ENCODE measurements at places on chromosomes 6 and 20.
A peak's percentile ranks its signal among the peaks of the same experiment; 100 is the strongest.

GRCh38 chr6:170248111-170248805 lies 42.6 kb downstream of the DLL1 start:
- no peaks in the 10 kb centered on the region for H3K36me3 ChIP-seq
- no peaks in the 10 kb centered on the region for H3K27me3 ChIP-seq
- no peak overlapping the region for H3K27ac ChIP-seq
- no peaks in the 10 kb centered on the region for H3K4me1 ChIP-seq
- no peak overlapping the region for H3K4me3 ChIP-seq

DNA sequence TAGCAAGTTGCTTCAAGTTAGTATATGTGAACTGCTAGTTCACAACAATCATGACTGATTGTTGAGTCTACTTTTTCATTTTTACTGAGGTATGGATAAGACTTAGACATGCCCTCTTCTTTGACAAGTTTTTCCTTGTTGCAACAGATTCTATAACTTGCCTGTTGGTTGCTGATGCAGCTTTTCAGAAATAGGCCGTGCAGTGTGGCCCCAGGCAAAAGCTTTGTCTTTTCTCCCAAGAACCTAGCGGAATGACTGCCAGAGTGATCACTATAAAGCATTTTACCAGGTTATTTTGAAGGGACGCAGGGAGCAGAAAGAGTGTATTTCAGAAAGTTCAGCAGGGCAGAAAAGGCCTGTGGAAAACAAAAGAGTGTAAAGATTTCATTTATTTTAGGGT lies 16.0 kb downstream of the HECA start:
- no peaks in the 10 kb centered on the region for H3K36me3 ChIP-seq
- peaks cover 46% of the 10 kb centered on the region for H3K4me1 ChIP-seq

DNA sequence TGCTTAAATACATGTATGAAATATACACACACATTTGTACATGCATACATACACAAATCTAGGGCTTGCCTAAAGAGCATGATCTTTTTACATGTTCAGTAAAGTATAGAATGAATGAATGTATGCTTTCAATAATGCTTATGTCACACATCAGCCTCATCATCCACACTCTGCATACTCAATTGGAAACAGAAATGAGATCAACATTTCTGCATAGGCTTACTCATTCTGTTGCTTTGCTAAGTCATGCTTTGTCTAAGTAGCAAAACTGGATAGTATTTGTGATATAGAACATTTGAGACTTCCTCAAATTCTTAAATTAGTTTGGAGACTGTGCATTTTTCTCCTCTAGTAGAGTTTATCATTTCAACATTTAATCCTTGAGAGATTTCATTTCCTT lies 343.3 kb downstream of the ADGRB3 start:
- no peak overlapping the region for H3K4me3 ChIP-seq
- H3K36me3 ChIP-seq: no peaks in the 10 kb centered on the region
- DNase-seq: no peak
- H3K27me3 ChIP-seq: no peaks in the 10 kb centered on the region
- H3K4me1 ChIP-seq: no peaks in the 10 kb centered on the region
- no peak overlapping the region for H3K27ac ChIP-seq

GRCh38 chr6:73558624-73559398 lies 38.0 kb upstream of the EEF1A1 start:
- DNase-seq: no peak
- H3K27me3 ChIP-seq: no peaks in the 10 kb centered on the region
- H3K4me3 ChIP-seq: no peak overlapping the region
- no peak overlapping the region for H3K27ac ChIP-seq

DNA sequence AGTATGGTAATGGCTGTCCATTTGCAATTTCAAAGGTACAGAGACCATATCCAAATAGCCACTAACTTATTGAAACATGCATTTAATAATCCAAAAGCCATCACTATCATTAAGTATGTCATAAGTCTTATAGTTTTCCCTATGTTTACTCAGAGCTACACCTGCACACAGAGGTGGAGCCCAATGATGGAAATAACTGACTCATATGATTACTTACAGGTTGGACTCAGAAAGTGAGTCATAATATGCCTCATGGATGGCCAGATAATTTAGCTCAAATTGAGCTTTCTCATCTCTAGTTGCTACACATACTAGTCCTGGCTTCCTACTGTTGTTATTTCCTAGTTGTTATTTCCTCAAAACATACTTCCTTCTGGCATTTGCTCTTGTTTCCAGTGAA lies 104.4 kb upstream of the KHDRBS2 start:
- H3K27ac ChIP-seq: no peak overlapping the region
- H3K4me1 ChIP-seq: no peaks in the 10 kb centered on the region
- H3K4me3 ChIP-seq: no peak overlapping the region

DNA sequence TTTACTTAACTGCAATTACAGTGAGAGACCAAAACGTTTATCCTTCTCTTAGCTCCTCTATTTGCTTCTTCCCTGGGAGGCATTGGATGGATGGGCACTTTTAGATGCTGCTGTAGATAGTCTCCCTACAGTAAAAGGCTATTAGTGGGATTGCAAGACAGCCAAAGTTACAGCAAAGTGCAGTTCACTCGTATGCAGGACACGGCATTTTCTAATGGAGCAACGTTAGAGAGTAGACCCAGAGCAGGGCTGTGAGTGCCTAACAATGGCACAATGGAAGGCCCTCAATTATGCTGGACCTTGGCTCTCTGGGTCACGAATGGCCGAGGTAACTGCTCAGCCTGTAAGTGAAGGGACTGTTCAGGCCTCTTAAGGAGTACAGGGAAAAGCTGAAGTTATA lies 605.8 kb upstream of the NOX3 start:
- DNase-seq: peak; percentile 66
- H3K4me3 ChIP-seq: no peak overlapping the region
- no peak overlapping the region for H3K27ac ChIP-seq
- no peaks in the 10 kb centered on the region for H3K36me3 ChIP-seq
- no peaks in the 10 kb centered on the region for H3K27me3 ChIP-seq

DNA sequence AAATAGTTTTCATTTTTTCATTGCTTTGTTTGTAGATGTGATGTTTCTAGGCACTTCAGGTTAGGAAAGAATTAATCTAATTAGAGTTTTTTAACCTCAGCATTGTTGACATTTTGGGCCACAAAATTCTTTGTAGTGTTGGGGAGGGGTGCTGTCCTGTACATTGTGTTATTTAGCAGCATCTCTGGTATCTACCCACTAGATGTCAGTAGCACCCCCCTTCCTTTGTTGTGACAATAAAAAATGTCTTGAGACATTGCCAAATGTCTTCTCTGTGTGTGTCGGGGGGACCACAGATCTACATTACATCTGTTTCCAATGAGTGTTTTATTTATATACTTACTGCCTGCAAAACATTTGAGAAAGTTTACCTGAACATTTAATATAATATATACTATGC lies 45.6 kb downstream of the EYA4 start:
- no peak overlapping the region for H3K4me3 ChIP-seq
- no peaks in the 10 kb centered on the region for H3K4me1 ChIP-seq
- no peak overlapping the region for H3K27ac ChIP-seq
- no peaks in the 10 kb centered on the region for H3K36me3 ChIP-seq
- no peak for DNase-seq

- peaks cover 8% of the 10 kb centered on the region for H3K4me1 ChIP-seq
- peaks cover 4% of the 10 kb centered on the region for H3K36me3 ChIP-seq
- H3K4me3 ChIP-seq: no peak overlapping the region
- no peak for DNase-seq
- H3K27me3 ChIP-seq: no peaks in the 10 kb centered on the region
Observed at GRCh38 chr6:7196019-7196402, 88.2 kb downstream of the RREB1 start.

- no peak for DNase-seq
- H3K27me3 ChIP-seq: no peaks in the 10 kb centered on the region
- H3K4me1 ChIP-seq: no peaks in the 10 kb centered on the region
- H3K36me3 ChIP-seq: no peaks in the 10 kb centered on the region
- no peak overlapping the region for H3K4me3 ChIP-seq
- no peak overlapping the region for H3K27ac ChIP-seq
Observed at GRCh38 chr6:61841958-61842357, 444.1 kb downstream of the KHDRBS2 start.

DNA sequence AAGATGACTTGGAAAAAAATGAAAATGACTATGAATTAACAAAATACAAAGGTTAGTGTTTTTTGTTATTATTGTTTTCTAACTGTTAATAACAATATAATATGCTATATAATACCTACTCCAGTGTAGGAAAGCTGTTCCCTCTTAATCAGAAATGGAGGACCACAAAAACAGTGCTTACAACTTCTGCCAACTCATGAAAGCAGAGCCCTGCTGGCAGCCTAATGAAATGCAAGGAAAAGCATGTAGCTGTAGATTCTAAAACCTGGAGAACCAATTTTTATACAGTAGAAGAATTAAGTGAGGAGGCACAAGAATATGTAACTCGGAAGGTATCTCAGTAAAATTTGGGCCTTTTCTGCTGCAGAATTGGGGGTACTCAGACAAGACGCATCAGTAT lies 29.4 kb downstream of the PHIP start:
- no peaks in the 10 kb centered on the region for H3K27me3 ChIP-seq
- no peak for DNase-seq
- no peaks in the 10 kb centered on the region for H3K4me1 ChIP-seq
- H3K36me3 ChIP-seq: peaks cover 26% of the 10 kb centered on the region

GRCh38 chr20:61620174-61620573 lies 368.1 kb downstream of the CDH4 start:
- DNase-seq: no peak
- H3K4me1 ChIP-seq: no peaks in the 10 kb centered on the region
- no peaks in the 10 kb centered on the region for H3K27me3 ChIP-seq
- no peak overlapping the region for H3K4me3 ChIP-seq
- H3K27ac ChIP-seq: no peak overlapping the region
- no peaks in the 10 kb centered on the region for H3K36me3 ChIP-seq

DNA sequence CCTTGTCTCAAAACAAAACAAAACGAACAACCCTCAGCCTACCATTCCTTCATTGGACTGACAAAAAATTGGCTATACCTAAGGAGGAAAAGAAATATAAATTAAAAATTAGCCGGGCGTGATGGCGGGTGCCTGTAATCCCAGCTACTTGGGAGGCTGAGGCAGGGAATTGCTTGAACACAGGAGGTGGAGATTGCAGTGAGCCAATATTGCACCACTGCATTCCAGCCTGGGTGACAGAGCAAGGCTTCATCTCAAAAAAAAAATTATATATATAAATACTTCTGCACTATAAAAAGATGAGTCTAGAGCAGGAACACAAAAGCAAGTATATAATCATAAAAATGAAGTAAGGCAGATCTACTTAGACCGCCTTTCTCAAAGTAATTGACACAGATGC lies 109.8 kb downstream of the CRYBG1 start:
- no peaks in the 10 kb centered on the region for H3K36me3 ChIP-seq
- H3K4me1 ChIP-seq: no peaks in the 10 kb centered on the region
- no peak for DNase-seq
- H3K27ac ChIP-seq: no peak overlapping the region

DNA sequence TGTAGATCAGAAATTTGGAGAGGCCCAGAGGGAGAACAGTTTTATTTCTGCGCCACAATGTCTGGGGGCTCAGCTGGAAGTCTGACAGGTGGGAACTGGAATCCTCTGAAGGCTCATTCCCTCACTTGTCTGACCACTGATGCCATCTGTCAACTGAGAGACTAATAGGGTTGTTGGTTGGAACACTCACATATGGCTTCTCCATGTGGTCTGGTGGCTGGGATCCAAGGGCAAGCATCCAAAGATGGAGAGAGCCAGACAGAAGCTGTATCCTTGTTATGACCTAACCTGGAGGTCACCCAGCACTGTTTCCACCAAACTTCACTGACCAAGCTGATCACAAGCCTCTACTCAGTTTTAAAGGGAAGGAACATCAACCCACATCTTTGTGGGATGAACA lies 117.9 kb upstream of the AKAP12 start:
- H3K4me1 ChIP-seq: peaks cover 7% of the 10 kb centered on the region
- H3K36me3 ChIP-seq: no peaks in the 10 kb centered on the region
- no peak for DNase-seq
- no peak overlapping the region for H3K4me3 ChIP-seq
- no peak overlapping the region for H3K27ac ChIP-seq
- no peaks in the 10 kb centered on the region for H3K27me3 ChIP-seq

DNA sequence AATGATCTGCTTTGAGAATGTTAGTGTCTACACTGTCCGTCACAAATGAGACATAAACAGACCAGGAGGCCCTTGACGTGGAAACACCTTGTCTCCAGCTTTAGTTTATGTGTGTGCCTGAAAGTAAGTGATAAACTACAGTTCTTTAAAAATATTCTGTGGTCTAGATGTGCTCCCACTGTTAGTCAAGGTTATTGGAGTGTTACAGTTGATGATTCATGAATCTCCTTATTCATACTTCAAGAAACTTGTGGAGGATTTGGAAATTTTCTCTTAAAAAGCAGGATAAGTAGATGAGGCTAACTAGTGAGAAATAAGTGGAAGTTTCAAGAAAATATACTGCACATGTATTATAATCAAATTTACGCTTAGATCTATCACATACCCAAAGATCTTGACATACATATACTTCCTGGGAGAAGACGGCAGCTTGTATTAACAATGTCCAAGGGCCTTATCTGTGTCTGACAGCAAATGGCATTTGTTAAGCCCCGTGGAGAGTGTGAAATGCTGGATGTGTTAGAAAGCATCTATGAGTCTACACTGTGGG lies 90.5 kb upstream of the MBOAT1 start:
- no peaks in the 10 kb centered on the region for H3K27me3 ChIP-seq
- no peak overlapping the region for H3K4me3 ChIP-seq
- no peaks in the 10 kb centered on the region for H3K4me1 ChIP-seq
- no peaks in the 10 kb centered on the region for H3K36me3 ChIP-seq

DNA sequence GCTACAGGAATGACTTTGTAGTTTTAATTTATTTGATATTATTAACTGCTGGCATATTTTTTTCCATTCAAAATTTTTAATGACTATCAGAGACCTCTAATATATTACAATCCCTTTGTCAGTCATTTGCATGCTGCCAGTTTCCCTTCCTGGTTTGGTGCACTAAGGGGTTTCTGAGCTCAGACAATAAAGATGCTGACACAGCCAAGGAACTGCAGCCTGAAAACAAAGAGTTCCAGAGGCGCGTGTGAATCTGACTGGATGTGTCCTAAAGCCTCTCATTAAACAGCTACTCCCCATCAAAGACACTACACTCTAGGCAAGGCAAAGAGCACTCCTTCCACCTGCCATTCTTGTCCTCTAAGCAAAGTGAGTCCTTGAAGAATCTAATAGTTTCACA lies 116.8 kb upstream of the DST start:
- no peak overlapping the region for H3K4me3 ChIP-seq
- H3K4me1 ChIP-seq: peaks cover 51% of the 10 kb centered on the region
- no peaks in the 10 kb centered on the region for H3K27me3 ChIP-seq
- no peak overlapping the region for H3K27ac ChIP-seq

GRCh38 chr6:4059115-4059777 lies 19.7 kb downstream of the FAM217A start:
- no peak overlapping the region for H3K27ac ChIP-seq
- peaks cover 8% of the 10 kb centered on the region for H3K4me1 ChIP-seq
- no peak for DNase-seq
- no peak overlapping the region for H3K4me3 ChIP-seq
- no peaks in the 10 kb centered on the region for H3K27me3 ChIP-seq
- H3K36me3 ChIP-seq: peaks cover 88% of the 10 kb centered on the region

DNA sequence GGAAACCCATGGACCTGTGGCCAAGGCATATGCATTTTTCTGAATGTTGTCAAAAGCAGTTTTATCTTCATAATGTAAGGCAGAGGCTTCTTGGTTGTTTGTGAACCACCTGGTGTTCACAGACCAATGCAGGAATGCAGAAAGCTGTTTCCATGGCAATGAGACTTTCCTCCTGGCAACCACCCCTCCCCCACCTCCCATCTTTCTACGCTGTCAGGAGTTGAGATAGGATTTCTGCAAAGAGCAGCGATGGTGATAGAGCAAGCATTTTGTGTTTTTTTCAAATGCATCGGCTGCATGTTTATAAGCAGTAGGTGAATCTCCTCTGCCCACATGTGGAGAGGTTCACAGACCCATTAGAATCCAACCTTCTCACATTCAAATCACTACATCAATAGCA lies 114.1 kb upstream of the SMLR1 start:
- no peaks in the 10 kb centered on the region for H3K36me3 ChIP-seq
- H3K27ac ChIP-seq: no peak overlapping the region
- DNase-seq: no peak
